ENCODE measurements at places on chromosomes 7 and 10.

GRCh38 chr10:12390733-12391132, 41.4 kb downstream of the CAMK1D start:
- DNase-seq: no peak

GRCh38 chr7:130022115-130022514, 29.1 kb downstream of the ZC3HC1 start:
- no peak for DNase-seq

- DNase-seq: no peak
These were observed 42.0 kb upstream of the CACNB2 start for GRCh38 chr10:18098201-18098600.

DNA sequence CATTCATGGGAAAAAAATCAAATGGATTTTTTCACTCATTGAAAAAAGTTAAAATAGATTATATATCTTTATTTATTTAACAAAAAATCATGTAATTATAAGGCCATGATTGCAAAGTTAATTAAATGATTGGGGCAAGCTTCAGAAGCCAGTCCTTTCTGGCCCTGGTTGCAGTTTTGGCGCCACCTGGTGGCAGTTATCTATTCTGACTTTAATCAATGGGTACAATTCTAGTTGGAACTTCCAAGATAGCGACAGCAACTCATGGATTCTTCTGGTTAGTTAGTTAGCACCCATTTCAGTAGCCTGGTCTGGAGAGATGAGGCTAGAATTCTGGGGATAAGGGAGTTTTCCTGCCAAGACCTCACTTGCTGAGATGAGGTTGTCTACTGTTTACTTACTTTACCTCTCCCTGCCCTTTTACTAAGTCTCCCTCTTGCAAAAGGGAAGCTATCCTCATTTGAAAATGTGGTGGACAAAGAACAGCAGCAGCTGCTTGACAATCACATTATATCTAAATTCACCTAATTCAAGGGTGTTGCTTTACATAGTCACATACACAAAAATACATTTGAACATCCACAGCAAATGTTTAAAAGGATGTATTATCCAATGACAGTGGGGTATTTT, 42.3 kb downstream of the NOC3L start:
- DNase-seq: peak; percentile 16

- no peak for DNase-seq
These were observed 10.5 kb downstream of the CAV2 start for GRCh38 chr7:116509982-116510579.

GRCh38 chr10:116292493-116292892, 19.5 kb upstream of the GFRA1 start:
- no peak for DNase-seq

DNA sequence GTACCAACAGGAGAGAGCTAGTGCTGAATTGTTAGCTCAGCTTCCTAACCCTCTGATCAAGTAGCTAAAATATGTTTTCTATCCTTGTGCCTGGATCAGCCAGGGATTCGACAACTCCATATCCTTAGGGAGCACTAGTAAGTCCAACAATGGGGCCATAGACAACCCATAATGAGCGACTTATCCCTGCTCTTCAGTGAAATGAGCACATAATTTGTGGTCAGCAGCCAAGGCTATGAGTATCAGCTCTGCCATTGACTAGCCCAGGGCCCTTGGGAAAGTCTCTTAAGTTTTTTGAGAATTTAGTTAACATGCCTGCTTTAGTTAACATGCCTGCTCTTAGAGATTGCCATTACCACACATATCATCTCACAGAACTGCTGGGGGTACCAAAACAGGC, 39.3 kb downstream of the COL1A2 start:
- DNase-seq: no peak

GRCh38 chr7:141043616-141044015, 28.9 kb upstream of the MRPS33 start:
- DNase-seq: no peak

DNA sequence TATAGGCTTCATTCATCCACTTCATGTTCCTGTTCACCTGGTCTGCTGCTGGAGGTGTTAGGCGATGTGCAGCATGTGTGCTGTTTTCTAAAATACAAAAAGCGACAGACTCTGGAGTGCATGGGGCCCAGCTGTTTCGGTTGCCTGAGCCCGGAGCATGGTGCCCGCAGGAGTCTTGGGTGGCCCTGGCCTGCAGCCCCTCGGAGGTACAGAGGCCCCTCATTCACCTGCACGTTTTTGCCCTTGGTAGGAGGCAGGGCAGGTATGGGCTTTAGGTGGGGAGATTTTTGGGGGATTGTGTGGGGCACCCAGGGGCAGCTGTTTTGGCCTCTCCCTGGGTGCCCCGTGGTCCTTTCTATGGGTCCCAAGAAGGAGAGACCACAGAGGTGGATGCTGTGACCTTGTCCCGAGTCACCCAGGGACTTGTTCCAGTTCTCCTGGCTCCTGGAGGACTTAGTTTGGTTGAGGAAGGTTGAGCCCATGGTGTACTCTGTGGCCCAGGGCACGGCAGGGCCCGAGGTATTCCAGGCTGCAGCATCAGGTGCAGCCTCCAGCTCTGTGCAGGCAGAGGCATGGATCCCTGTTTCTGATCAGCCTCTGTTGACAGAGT, 130.7 kb downstream of the TRRAP start:
- no peak for DNase-seq

DNA sequence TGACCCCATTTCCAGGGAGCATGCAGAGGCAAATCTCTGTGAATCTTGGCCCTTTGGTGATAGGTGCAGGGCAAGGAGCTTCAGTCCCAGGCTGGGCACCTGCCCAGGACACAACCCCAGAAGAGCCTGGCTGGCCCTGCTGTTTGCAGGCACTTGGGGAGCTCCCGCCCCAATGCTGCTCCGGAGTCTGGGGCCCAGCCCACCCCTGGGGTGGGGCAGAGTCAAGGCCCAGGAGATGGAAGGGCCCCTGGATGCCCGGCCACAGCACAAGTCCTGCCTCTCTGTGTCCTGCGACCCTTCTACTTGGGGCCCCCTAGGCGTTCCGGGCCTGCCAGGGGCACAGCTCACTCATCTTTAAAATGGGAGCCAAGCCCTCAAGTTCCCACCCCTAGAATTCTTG, 24.7 kb downstream of the PDGFA start:
- no peak for DNase-seq

All from stimulated activated CD4-positive, alpha-beta T cell treated with anti-CD3 and anti-CD28 coated beads, TNF-alpha, amount 100 ng/mL, for 1 hour (primary cell).